LHCN-M2 (cell line): ENCODE measurements at places on chromosomes 2 and 18. TPM values are rescaled to one million over a fixed set of nuclear protein-coding genes. Genes with fewer than 3 reads are reported as not detected.

GRCh38 chr2:1497122-1497611, 83.9 kb downstream of the TPO start:
- DNase-seq = no peak

Gene CRYGD
- total RNA-seq = not detected in 2 replicates

- no peak for DNase-seq
These were observed 80.2 kb downstream of the NUP35 start for GRCh38 chr2:183204397-183204796.

- no peak for DNase-seq
These were observed 40.0 kb downstream of the NPPC start for GRCh38 chr2:231886071-231886681.

Gene LRRTM1
- not detected in 2 replicates for total RNA-seq

Gene ALLC
- total RNA-seq = not detected in 2 replicates
